Mammary epithelial cell (primary cell): ENCODE measurements at places on chromosomes 3 and 15.
A peak's percentile ranks its signal among the peaks of the same experiment; 100 is the strongest.

DNA sequence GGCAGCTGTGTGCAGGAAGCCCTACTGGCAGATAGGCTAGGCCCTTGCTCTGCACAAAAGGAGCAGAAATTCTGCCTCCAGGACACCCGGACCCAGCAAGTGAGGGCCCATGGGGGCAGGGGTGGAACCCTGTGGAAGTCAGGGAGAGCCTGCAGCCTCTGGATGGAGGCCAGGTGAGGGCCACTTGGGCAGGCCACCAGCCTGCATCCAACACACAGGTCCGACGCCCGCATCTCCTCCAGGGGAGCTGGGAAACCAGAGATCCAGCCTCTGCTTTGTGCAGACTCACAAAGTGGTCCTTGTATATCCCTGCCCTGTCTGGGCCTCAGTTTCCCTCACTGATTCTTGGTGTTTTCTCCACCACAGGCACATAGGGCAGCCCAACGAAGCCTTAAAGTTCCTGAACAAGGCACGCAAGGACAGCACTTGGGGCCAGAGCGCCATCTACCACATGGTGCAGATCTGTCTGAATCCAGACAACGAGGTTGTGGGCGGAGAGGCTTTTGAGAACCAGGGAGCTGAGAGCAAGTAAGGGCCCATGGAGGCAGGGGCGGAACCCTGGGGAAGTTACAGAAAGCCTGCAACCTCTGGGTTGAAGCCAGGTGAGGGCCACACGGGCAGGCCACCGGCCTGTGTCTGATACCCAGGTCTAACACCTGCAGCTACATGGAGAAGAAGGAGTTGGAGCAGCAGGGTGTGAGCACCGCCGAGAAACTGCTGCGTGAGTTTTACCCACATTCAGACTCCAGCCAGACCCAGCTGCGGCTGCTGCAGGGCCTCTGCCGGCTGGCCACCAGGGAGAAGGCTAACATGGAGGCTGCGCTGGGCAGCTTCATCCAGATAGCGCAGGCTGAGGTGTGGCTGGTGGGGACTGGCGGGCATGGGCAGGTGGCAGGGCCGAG lies 16.6 kb downstream of the CSRNP1 start:
- no peak for DNase-seq

DNA sequence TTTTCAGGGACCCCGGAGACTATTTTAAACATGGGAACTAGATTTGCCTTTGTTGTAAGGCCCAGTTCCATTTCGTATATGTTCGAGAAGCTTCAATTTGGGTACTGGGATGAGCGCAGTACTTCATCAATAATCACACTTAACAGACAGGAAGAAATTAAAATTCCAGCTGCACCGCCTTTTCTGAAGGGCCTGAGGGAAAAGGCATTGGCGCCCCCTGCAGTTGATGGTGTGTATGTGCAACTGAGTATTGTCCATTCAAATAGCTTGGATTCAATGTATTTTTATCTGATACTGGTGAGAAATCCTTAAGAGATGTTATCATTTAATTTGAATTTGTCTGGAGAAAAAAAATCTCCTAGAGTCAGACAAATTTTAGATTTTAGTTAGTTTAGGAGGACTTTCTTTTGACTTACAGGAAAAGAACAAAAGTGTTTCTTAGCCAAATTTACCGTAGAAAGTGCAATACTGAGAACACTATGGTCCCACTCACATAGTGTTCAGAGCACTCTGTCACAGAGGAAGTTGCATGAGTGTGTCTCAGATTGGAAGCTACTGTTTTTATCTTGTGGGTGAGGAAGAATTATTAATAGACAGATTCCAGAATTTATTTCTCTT lies 5.4 kb upstream of the ALDH1A2 start:
- DNase-seq = peak; percentile 37

GRCh38 chr3:157333551-157333991 lies 103.1 kb upstream of the PTX3 start:
- no peak for DNase-seq

- peak; percentile 93 for DNase-seq
These were observed 53.8 kb downstream of the MGLL start for GRCh38 chr3:127768346-127769008.

- no peak for DNase-seq
These were observed 96.4 kb upstream of the SNRPA1 start for GRCh38 chr15:101391431-101391830.

DNA sequence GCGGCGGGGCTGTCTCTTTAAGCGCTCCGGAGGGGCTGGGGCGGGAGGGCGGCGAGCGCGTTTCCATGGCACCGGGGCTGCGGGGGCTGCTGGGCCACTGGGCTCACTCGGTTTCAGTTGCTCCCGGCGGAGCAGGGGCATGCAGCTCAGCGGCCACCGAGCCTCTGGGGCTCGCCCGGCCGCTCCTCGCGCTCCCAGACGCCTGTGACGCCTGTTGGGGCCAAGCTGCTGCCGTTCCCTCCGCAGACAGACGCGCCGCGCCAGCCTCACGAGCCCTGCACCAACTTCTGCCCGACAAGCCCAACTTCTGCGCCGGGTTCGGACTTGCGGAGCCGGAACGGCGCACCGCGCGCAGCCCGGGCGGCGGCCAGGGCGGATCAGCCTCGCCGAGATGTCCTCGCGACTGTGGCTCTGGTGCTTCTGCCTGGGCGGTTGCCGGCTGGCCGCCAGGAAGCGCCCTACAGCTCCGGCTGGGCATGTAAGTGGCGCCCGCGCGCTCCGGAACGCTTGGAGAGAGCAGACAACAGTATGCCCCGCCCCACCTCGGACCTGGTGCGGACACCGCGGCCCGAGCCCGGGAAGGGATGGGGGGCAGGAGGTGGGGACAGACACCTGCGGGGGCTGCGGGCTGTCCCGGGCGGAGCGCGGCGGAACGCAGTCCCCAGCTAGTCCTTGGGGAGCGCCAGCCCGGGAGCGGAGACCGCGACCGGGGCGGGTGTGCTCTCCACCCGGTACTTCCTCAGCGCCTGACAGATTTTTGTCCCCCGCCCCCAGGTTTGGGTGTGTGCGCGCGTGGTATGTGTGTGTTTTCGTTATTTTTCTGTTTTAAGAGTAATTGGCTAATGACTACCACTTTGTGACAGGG lies 154.1 kb upstream of the GOLIM4 start:
- peak; percentile 74 for DNase-seq

DNA sequence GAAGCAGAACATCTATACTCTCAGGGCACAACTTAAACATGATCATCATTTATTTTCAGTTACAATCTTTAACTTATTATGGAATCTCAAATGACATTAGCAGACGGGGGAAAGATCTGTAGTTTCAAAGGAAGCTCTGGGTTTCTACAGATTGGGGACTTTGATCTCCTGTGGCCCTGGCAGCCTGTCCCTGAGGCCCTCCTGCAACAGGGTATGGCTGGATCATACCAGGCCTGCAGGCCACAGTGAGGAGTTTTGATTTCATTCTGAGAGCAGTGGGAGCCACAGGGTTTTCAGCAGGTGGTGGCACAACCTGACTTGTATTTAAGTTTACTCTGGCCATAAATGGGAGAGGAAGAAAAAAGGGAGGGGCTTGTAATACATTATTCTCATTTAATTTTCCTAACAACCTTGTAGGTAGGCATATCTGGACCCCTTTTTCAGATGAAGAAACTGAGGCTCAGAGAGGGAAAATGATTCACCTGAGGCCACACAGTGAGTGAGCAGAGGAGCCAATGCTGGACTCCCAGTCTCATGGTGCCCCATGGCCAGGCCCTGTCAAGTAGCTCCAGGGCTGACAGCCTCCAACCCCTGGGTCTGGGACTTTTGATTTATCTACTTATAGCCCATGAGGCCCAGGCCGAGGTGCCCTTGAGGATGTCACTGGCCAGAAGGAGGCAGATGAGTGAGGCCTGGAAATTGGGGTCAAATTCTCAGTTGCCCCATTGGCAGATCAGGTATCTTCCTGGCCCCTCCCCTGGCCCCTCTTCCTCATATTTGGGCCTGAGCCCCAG lies 71.0 kb downstream of the ATP2B2 start:
- DNase-seq = no peak

DNA sequence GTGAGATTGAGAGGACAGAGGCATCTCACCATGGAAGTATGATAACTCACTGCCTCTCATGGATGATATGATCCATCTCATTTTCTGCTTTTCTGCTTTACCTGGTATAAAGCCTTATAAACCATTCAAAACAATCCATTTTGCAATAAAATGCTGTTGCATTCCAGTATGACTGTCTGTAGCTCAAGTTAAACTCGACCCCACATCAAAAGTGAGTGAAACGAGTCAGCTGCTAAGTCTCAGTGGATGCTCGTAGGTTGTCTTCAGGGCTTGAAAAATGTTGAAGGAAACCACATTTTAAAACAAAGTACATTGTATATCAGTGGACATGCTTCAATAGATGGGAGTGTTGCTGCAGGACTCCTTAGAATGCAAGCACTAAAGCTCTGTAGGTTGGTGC lies 839.0 kb downstream of the TUSC7 start:
- no peak for DNase-seq

DNA sequence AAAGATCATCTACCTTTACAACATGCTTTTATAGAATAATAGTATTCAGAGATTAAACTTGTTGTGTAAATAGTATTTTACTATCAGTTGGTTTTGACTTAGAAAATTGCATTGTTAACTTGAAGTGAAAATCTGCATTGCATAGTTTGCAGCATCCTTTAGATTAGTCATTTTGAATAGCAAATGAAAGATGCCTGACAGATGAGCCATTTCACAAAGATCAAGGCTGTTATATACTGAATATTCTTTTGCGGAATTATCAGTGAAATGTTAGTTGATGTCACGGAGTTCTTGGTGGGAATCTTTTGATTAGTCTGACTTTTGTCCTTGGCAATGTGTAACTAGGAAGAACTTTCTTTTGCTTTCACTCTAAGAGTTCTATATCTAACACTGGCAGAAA lies 24.5 kb downstream of the RSRC1 start:
- no peak for DNase-seq

GRCh38 chr3:190252080-190252479 lies 70.2 kb downstream of the CLDN1 start:
- DNase-seq = peak; percentile 64

DNA sequence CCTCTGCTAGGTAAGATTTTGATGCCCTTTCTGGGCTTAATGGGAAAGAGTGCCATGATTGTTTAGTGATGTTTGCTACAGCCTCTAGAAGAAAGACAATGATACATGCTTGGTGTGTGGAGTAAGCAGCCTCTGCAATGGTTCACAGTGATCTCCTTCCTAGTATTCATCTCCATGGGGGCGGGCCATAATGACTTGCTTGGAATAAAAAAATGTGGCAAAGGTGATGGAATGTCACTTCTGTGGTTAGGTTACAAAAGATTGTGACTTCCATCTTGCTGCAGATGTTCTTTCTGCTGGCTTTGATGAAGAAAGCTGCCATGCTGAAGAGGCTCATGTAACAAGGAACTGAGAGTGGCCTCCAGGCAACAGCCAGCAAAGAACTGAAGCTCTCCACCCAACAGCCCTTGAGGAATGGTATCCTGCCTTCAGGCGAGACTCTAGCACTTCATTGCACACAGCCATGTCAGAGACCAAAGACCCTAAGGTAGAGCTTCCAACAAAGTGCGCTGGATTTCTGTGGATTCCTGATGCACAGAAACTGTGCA lies 139.1 kb upstream of the LRIG1 start:
- DNase-seq = no peak

- no peak for DNase-seq
These were observed 372.7 kb upstream of the ATP10A start for GRCh38 chr15:26235864-26236263.

DNA sequence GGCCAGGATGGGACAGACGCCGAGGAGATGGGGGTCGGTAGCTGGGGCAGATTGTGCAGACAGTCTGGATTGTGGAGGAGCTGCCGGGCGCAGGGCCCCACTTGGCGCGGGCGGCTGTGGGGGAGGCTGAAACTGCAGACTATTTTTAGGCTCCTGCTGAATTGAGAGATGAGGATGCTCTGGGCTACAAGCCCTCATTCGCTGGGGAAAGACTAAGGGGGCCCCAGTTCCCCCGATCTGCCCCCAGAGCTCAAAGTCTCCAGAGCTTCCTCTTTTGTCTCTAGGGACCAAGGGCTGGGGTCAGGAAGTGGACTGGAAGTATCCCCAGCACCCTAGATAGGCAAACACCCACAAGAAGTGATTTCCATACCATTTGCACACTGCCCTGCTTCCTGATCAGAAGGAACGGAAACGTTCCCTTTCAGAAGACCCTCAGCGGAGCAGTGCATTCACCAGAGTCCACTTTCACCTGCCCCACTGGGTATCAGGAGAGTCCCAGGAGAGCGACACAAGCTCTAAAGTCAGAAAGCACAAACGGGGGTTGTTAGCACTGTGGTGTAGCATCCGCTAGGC lies 29.7 kb downstream of the SEMA7A start:
- no peak for DNase-seq

DNA sequence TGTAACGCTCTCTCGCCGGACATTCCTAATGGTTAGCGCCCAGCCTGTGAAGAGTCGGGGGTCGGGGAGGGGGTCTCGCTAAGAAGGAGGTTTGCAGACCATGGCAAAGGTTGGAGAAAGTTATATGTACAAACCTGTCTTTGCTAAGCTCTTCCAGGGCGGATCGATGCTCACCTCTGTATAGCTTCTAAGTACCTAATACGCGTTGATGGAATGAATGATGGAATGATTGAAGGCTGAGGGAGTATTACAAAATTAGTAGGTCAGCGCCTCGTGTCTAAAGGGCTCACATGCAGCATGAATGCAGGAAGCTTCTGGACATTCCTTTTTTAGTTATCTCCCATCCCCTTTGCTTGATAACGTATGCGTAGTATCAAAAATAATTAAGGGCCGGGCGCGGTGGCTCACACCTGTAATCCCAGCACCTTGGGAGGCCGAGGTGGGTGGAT lies 305 bp upstream of the KPNA1 start:
- no peak for DNase-seq

GRCh38 chr3:106257172-106257571 lies 388.4 kb upstream of the CBLB start:
- DNase-seq = no peak

- peak; percentile 74 for DNase-seq
These were observed 24.6 kb upstream of the AP4E1 start for GRCh38 chr15:50883903-50884302.

- no peak for DNase-seq
These were observed 49.2 kb downstream of the TASOR start for GRCh38 chr3:56633602-56634535.

DNA sequence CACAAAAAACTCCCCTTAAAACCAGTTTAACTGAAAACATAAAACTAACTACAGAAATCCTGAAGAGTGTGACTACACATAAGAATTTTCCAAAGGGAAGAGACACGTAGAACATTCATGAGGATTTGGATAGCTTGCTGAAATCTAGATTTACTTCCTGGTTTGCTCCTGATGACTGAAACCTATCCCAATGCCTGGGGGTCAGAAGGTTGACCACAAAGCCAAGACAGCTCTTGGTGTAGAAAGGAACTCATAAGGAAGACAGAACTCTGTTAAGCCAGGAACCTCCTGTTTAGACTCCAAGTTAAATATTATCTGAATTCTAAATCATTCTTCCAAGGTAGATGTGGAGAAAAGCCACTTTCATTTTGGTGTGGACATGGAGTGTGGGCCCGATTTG lies 92.8 kb downstream of the TFG start:
- no peak for DNase-seq

GRCh38 chr15:86689006-86689405 lies 609.3 kb downstream of the AGBL1 start:
- no peak for DNase-seq

GRCh38 chr15:34493001-34493400 lies 55.4 kb upstream of the GOLGA8A start:
- no peak for DNase-seq
